ENCODE measurements at places on chromosomes 5 and 9. TPM values are rescaled to one million over a fixed set of nuclear protein-coding genes. Genes with fewer than 3 reads are reported as not detected.

FOXD4 gene
- 0.13 TPM for total RNA-seq

SLC25A2 gene
- total RNA-seq, result not detected

BTNL8 gene
- not detected for total RNA-seq

CRHBP gene
- total RNA-seq, result 0.09 TPM

EQTN gene
- total RNA-seq, result not detected

Measured in A549 treated with AZD2906 at 1 μM for 4 hours (cell line).